ENCODE measurements at places on chromosomes 13 and 19. TPM values are rescaled to one million over a fixed set of nuclear protein-coding genes. Genes with fewer than 3 reads are reported as not detected.

NTF4 gene
- 5.6 TPM for total RNA-seq

MIR17HG gene
- total RNA-seq: 3.7 TPM

SLC25A23 gene
- 50.1 TPM for total RNA-seq

LILRB4 gene
- not detected for total RNA-seq

CDC42EP5 gene
- total RNA-seq: 37.1 TPM
